Uterus (tissue), 4 donors: ENCODE measurements at places on chromosomes 12 and 14. TPM values are rescaled to one million over a fixed set of nuclear protein-coding genes. Genes with fewer than 3 reads are reported as not detected.

Gene FSCB
- total RNA-seq, result not detected

Gene LRRC43
- 3.3 TPM for total RNA-seq

- H3K27me3 ChIP-seq, result no peaks in the 10 kb centered on the region
- no peak for DNase-seq
- no peak overlapping the region for H3K4me3 ChIP-seq
- H3K36me3 ChIP-seq, result no peaks in the 10 kb centered on the region
Measured at GRCh38 chr12:80846952-80847351, 90.8 kb downstream of the LIN7A start.

GRCh38 chr12:72523754-72524153 is 251.6 kb downstream of the TRHDE start:
- no peaks in the 10 kb centered on the region for H3K4me1 ChIP-seq
- DNase-seq, result no peak
- H3K27ac ChIP-seq, result no peak overlapping the region
- H3K27me3 ChIP-seq, result no peaks in the 10 kb centered on the region
- no peaks in the 10 kb centered on the region for H3K36me3 ChIP-seq

DNA sequence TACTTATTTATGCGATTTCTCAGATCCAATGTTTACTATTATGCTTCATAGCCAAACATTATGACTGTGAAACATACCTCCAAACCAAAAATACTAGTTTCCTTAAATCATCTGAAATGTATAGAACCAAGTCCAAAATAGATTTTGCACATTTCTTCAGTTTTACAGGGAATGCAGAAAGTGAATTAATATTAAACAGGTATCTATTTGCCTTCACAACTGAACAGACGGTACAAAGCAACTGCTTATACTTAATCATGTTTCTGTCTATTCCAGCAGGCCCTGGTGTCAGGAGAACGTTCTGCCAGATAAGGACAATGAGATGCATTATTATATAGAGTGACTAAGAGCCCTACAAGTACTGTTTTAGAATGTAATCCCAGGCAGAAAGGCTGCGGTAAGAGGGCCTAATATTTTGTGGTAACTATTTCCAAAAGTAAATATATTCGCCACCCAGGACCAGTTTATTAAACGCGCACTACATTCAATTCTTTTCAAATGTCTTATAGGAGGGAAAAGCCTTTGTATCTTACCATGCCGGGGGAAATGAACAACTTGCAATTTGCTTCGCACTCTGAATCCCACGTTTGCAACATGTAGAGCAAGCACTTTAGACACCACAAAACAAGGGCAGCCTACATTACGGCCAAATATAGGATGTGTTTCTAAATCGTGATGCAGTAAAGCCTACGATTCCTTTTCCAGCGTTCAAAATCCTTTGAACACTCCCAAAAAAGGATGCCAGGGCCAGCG is 1.5 kb downstream of the CORO1C start:
- peak overlapping the region; percentile 64 for H3K4me3 ChIP-seq
- H3K4me1 ChIP-seq, result no peaks in the 10 kb centered on the region
- no peak for DNase-seq
- peak overlapping the region; percentile 96 for H3K27ac ChIP-seq

DNA sequence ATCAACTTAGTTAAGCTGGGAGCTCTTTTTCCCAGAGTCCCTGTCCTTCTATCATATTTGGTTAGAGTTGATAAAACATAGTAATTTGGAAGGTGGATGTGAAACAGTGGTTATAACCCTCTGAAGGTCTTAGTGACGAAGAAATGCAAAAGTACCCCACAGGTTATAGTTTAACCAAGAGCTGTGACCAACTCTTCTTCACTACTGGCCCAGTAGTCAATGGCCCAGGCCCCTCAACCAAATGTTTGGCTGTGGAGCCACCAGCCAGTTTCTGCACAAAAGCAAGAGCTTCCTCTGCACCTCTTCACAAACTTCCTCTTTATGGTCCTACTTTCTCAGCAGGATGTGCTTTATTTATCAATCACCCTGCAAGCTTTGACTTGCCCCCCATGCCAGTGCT is 132.6 kb downstream of the BMP4 start:
- H3K27me3 ChIP-seq, result no peaks in the 10 kb centered on the region
- H3K4me3 ChIP-seq, result no peak overlapping the region
- no peak overlapping the region for H3K27ac ChIP-seq
- DNase-seq, result no peak
- no peaks in the 10 kb centered on the region for H3K4me1 ChIP-seq
- H3K36me3 ChIP-seq, result no peaks in the 10 kb centered on the region

GRCh38 chr12:65331456-65331855 is 53.0 kb downstream of the MSRB3 start:
- no peak for DNase-seq
- no peaks in the 10 kb centered on the region for H3K4me1 ChIP-seq
- H3K27ac ChIP-seq, result no peak overlapping the region
- H3K4me3 ChIP-seq, result no peak overlapping the region

DNA sequence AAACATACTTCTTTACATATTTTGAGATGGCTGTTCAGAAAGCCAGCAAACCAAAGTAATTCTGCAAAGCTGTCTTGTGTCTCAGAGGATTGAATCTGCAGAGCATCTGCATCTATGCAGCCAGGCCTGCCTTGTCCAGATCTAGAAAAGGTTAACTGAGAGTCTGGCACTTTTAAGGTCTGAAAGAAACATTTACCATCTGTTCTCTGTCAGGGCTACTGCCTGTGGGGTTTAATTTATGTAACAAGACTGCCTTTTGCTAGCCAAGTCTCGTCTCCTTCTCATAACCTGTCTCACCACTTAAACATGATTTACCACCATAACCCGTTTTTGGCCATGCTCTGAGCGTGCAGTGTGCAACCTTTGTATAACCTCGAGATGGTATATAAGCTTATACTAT is 194.2 kb downstream of the SYT10 start:
- H3K36me3 ChIP-seq, result no peaks in the 10 kb centered on the region
- H3K27me3 ChIP-seq, result no peaks in the 10 kb centered on the region
- no peaks in the 10 kb centered on the region for H3K4me1 ChIP-seq

GRCh38 chr12:58186914-58187313 is 245.5 kb downstream of the ATP23 start:
- no peak overlapping the region for H3K27ac ChIP-seq
- H3K36me3 ChIP-seq, result no peaks in the 10 kb centered on the region
- no peak overlapping the region for H3K4me3 ChIP-seq
- no peak for DNase-seq
- no peaks in the 10 kb centered on the region for H3K27me3 ChIP-seq
